ENCODE measurements at places on chromosomes 6 and 20. TPM values are rescaled to one million over a fixed set of nuclear protein-coding genes. Genes with fewer than 3 reads are reported as not detected.
A peak's percentile ranks its signal among the peaks of the same experiment; 100 is the strongest.

- no peaks in the 10 kb centered on the region for H3K27me3 ChIP-seq
- H3K27ac ChIP-seq, result no peak overlapping the region
- DNase-seq, result peak; percentile 46
Measured at GRCh38 chr6:169529931-169530751, 171.7 kb downstream of the WDR27 start.

DNA sequence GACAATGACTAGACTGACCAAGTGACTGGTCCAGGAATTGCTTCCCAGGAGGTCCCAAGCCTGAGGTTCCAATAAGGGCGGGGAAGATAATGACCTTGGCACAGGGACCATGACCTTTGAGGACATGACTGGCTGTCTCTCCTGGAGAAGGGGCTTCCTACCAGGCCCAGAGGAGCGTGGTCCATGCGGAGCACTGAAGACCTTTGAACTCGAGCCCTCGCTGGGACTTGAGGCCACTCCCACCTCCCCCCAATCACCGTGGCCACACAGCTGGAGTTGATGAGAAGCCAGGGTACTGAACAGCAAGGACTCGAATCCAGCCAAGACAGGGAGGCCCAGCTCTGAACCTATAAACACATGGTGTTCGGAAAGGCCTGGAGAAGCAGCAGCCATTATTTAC, 677.0 kb downstream of the PRKN start:
- no peak overlapping the region for H3K27ac ChIP-seq
- peaks cover 11% of the 10 kb centered on the region for H3K4me1 ChIP-seq
- H3K27me3 ChIP-seq, result no peaks in the 10 kb centered on the region
- no peak for DNase-seq

GRCh38 chr6:142378138-142378875, 76.5 kb downstream of the ADGRG6 start:
- no peaks in the 10 kb centered on the region for H3K27me3 ChIP-seq
- peak overlapping the region; percentile 17 for H3K4me3 ChIP-seq
- peaks cover 47% of the 10 kb centered on the region for H3K4me1 ChIP-seq
- DNase-seq, result no peak

DNA sequence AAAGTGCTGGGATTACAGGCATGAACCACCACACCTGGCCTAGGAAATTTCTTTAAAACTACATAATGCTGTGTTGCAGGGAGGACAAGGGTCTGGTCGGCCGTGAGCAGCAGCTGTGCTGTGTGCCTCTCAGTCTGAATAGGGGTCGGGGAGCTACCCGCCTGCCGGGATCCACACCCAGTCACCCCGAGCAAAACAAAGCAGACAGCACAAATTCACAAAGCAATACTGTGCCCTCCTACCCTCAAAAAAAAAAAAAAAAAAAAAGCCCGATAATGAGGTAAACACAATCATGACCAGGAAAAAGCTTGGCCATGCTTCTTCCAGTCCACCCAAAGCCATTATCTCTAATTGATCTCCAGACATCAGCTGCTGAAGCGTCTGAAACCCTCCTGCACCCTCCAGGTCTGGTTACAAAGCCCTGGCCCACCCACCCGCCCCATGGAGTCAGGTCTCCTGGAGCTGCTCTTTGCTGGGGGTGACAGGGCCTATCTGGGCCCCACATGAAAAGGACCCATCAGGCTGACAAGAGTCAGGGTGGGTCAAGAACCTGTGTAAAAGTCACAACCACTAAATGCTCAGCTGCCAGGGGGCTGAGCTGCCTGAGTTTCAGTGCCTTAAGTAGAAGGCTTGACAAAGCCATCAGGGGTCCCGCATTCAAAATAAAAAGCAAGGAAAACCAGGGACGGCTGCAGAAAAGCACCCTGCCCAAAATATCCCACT, 88.2 kb downstream of the NOL4L start:
- H3K4me3 ChIP-seq, result no peak overlapping the region
- no peak for DNase-seq
- no peaks in the 10 kb centered on the region for H3K4me1 ChIP-seq
- no peaks in the 10 kb centered on the region for H3K36me3 ChIP-seq
- no peak overlapping the region for H3K27ac ChIP-seq
- H3K27me3 ChIP-seq, result peaks cover 14% of the 10 kb centered on the region

DNA sequence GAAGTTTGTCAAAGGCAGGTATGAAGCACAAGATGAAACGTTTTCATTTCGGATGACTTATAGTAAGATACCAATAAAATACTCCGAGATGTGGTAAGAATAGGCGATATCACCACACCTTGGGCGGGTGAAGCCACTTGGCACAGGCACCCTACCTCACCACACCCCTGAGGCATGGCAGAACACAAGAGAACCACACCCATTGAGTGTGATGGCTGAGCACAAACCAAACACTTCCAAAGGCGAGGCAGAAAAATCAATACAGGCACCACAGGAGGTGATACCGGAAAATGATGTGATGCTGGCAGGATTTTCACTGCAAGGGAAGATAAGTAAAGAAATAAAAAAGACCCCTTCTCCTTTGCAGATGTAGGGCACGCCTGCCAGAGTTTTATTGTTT, 332.9 kb upstream of the PRDM1 start:
- peaks cover 46% of the 10 kb centered on the region for H3K4me1 ChIP-seq
- peak overlapping the region; percentile 78 for H3K27ac ChIP-seq
- no peak overlapping the region for H3K4me3 ChIP-seq
- DNase-seq, result peak; percentile 75

- H3K4me1 ChIP-seq, result peaks cover 14% of the 10 kb centered on the region
- H3K27ac ChIP-seq, result no peak overlapping the region
- no peaks in the 10 kb centered on the region for H3K27me3 ChIP-seq
Measured at GRCh38 chr6:110042670-110043296, 64.7 kb downstream of the GPR6 start.

DNA sequence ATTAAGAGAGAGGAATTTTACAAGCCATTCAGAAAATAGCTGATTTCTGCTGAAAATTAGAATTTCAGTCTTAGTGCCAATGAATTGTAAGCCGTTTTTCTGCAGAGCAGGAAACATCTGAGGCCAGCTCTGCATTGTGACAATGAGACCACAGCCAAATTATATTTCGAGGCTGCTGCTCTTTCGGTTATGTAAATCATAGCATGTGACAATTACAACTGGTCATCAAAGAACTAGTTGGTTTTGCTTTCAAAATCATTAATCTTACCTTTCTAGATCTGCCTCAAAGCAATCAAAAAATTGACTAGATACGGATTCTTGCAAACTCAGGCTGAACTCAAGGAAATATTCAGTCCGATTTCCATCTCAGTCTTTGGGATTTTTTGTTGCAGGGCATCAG, 33.4 kb upstream of the INSM1 start:
- H3K36me3 ChIP-seq, result no peaks in the 10 kb centered on the region
- H3K27ac ChIP-seq, result no peak overlapping the region
- no peak for DNase-seq
- peaks cover 3% of the 10 kb centered on the region for H3K27me3 ChIP-seq

GRCh38 chr6:5159162-5159561, 74.0 kb downstream of the PPP1R3G start:
- no peaks in the 10 kb centered on the region for H3K27me3 ChIP-seq
- H3K27ac ChIP-seq, result peak overlapping the region; percentile 52
- peaks cover 18% of the 10 kb centered on the region for H3K4me1 ChIP-seq

- H3K27ac ChIP-seq, result no peak overlapping the region
- peaks cover 36% of the 10 kb centered on the region for H3K27me3 ChIP-seq
Measured at GRCh38 chr6:5989141-5989723, 17.5 kb downstream of the NRN1 start.

- H3K4me3 ChIP-seq, result no peak overlapping the region
- no peaks in the 10 kb centered on the region for H3K36me3 ChIP-seq
- H3K27me3 ChIP-seq, result no peaks in the 10 kb centered on the region
- H3K27ac ChIP-seq, result no peak overlapping the region
Measured at GRCh38 chr6:39769012-39769411, 23.2 kb upstream of the DAAM2 start.

DNA sequence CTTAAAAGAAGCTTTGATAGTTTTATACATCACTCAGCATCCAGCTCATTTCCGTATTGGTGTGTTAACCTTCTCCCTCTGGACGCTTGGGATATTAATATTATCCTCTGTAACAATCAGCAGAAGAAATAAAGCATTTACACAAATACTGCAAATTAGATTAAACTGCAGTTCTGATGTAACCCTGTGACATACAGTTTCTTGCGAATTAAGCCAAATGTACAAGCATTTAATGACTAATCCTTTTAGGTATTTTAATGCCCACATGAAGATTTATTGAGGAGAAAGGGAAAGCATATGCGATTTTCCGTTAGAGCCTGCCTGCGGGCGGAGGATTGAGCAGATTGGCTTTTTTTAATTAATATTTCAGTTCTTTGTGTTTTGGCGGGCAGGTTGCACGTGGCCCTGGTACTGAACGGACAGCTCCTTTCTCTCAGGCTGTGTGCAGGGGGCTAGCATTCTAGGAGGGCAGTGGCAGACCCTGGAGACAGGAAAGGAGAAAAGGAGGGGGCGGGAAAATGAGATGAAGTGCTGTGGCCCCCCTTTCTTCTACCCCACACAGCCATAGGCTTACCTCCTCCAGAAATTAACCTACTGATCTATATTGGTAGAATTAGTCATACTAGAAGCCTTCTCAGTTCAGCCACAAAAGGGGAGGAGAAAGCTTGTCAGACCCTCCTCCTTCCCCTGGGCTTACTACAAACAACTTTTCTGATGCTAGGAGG, 14.1 kb upstream of the TFAP2D start:
- no peaks in the 10 kb centered on the region for H3K4me1 ChIP-seq
- no peak overlapping the region for H3K27ac ChIP-seq
- DNase-seq, result no peak
- no peak overlapping the region for H3K4me3 ChIP-seq
- no peaks in the 10 kb centered on the region for H3K27me3 ChIP-seq

DNA sequence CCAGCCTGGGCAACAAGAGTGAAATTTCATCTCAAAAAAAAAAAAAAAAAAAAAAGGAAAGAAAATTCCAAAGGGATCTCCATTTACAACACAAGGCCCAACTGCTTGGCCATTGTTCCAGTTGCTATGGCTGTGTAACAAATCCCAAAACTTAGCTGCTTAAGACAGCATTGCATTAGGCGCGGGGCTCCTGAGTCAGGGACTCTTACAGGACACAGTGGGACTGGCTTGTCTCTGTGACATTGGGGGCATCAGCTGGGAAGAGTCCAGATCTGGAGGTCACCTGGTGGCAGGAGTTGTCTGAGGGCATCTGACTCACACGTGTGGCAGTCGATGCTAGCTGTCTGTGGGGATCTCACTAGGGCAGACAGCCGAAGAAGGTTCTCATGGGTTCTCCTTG, 35.6 kb downstream of the TTLL9 start:
- H3K4me3 ChIP-seq, result no peak overlapping the region
- no peaks in the 10 kb centered on the region for H3K36me3 ChIP-seq
- no peak overlapping the region for H3K27ac ChIP-seq
- H3K4me1 ChIP-seq, result no peaks in the 10 kb centered on the region
- peaks cover 16% of the 10 kb centered on the region for H3K27me3 ChIP-seq
- DNase-seq, result no peak

GRCh38 chr20:4153251-4153650, 137.9 kb upstream of the RNF24 start:
- no peak overlapping the region for H3K4me3 ChIP-seq
- H3K27ac ChIP-seq, result peak overlapping the region; percentile 33
- H3K4me1 ChIP-seq, result peaks cover 46% of the 10 kb centered on the region
- no peaks in the 10 kb centered on the region for H3K27me3 ChIP-seq
- DNase-seq, result peak; percentile 26

DNA sequence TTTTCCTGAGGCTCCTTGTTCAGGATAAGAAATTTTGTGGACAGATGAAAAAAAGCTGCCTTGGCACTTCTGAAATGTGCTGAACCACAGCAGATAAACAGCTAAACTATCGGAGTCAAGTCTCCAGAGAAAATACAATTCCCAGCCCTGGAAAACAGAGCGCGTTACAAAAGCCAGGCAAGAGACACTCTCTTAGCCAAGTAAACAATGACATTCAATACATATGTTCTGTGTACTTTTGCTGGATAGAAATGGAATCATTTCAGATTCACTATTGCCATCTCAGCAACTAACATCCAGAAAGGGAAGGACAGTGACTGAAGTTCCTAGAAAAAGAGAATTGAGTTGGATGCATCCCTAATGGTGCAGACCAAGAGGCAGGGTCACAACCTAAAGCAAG, 196.8 kb upstream of the NRSN1 start:
- H3K4me1 ChIP-seq, result no peaks in the 10 kb centered on the region
- DNase-seq, result no peak
- H3K27me3 ChIP-seq, result no peaks in the 10 kb centered on the region
- no peaks in the 10 kb centered on the region for H3K36me3 ChIP-seq
- no peak overlapping the region for H3K27ac ChIP-seq

The FAM209B gene
- total RNA-seq, result not detected

The SMPDL3A gene
- 1.8 TPM for total RNA-seq

The SDC4 gene
- total RNA-seq, result 256 TPM

The SLC4A11 gene
- 9.4 TPM for total RNA-seq

The RBPJL gene
- total RNA-seq, result not detected

The KIF13A gene
- 14.1 TPM for total RNA-seq

The RNF182 gene
- 1.6 TPM for total RNA-seq

The OLIG3 gene
- total RNA-seq, result not detected

The DNAAF9 gene
- 7.4 TPM for total RNA-seq
